Activated naive CD4-positive, alpha-beta T cell (primary cell): ENCODE measurements at places on chromosomes 2 and 18.

- DNase-seq = no peak
Measured at GRCh38 chr2:151851761-151852160, 23.5 kb upstream of the ARL5A start.

DNA sequence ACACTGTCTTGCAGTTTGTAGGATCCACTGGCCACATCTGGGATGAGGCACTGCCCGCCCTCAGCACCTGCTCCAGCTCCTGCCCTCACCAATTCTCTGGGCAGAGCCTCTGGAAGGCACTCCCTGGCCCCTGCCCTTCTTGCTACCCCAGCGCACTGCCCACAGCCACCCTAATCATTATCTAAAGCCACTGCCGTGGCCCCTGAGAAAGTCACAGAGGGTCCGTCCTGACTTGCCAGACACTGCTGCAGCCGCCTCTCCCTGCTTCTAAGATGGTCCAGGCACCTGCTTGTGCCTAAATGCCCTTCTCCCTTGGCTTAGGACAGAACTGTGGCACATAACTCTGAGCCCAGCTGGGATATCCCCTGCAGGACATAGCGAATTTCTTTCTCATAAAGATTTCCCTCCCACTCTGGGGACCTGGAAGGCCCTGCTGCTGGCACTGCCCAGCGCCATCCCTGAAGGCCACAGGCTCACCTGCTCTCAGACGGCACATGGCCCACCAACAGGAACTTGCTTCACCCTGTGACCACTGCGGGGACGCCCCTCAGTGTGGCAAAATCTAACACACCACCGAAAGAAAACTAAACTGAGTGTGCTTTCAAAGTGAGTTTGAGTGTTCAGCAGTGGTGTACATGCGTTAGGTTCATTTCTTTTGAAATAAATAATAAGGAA lies 244.9 kb downstream of the HDAC4 start:
- no peak for DNase-seq

DNA sequence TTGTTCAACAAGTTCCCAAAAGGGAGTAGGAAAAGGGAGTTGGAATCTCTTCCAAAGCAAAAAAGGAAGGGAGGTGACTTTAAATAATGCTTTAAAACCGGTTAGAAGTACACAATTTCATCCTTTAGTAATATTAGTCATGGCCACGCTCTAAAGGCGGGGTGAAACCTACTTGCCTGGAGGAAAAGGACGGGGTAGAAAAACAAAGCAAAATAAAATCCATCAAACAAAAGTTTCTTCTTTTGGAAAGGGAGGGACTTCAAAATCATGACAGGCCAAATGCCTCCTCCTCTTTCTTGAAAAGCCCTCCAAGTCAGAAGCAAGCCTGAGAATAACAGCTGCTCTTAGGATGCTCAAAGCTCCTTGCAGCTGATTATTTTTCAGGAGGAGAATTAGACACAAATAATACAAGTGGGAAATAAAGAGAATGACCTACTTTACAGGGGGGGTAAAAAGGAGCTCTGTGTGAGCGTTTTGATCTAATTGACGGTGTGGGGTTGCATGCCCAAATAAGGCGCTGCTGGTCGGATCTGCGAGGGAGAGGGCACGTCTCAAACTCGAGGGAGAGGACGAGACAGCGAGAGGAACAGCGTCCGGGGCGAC lies 1.8 kb upstream of the NPAS2 start:
- no peak for DNase-seq

- DNase-seq = no peak
Measured at GRCh38 chr2:11790228-11790627, 43.8 kb downstream of the LPIN1 start.

GRCh38 chr2:2326068-2327040 lies 4.7 kb downstream of the MYT1L start:
- no peak for DNase-seq

GRCh38 chr18:9870431-9871008 lies 15.3 kb upstream of the TXNDC2 start:
- DNase-seq = no peak

- no peak for DNase-seq
Measured at GRCh38 chr18:13265008-13265910, 46.7 kb downstream of the LDLRAD4 start.

DNA sequence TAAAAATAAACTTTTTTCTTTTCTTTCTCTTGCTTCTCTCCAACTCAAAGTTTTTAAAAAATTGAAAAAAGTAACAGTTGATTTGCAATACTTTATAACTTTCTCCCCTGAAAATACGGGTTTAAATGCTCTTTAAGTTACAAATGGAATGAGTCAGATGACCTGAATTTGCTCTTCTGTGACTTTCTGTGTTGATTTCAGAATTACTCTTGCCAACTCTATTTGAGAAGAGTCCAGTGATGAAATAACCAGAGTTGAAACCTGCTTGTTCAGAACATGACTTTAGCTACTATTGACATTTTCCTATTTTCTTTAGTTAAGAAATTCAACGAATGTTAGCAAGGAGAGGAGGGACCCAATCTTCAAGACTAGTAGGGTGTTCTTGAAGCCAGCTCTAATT lies 146.1 kb upstream of the ZSWIM2 start:
- no peak for DNase-seq
